SHP77 (cell line): ENCODE measurements at places on chromosomes 1 and 21.

GRCh38 chr1:160330119-160330518, 12.9 kb downstream of the COPA start:
- DNase-seq, result no peak

DNA sequence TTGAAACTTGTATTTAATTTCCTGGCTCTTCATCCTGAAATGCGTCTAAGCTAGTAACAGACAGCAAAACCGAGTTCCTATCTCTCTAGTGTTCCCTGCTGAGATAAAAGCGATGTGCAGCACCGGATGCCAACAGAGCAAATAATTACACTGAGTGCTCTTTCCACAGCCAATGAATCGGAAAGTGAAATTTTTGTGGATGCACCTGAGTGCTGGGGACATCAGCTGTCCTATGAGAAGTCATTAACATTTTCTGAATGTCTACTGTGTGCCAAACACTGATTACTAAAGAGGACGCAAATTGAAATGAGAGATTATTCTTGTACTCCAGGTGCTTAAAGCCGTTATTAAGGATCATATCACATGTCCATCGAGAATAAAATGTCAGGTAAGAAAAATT, 278.0 kb downstream of the RGS7 start:
- DNase-seq, result peak; percentile 18

DNA sequence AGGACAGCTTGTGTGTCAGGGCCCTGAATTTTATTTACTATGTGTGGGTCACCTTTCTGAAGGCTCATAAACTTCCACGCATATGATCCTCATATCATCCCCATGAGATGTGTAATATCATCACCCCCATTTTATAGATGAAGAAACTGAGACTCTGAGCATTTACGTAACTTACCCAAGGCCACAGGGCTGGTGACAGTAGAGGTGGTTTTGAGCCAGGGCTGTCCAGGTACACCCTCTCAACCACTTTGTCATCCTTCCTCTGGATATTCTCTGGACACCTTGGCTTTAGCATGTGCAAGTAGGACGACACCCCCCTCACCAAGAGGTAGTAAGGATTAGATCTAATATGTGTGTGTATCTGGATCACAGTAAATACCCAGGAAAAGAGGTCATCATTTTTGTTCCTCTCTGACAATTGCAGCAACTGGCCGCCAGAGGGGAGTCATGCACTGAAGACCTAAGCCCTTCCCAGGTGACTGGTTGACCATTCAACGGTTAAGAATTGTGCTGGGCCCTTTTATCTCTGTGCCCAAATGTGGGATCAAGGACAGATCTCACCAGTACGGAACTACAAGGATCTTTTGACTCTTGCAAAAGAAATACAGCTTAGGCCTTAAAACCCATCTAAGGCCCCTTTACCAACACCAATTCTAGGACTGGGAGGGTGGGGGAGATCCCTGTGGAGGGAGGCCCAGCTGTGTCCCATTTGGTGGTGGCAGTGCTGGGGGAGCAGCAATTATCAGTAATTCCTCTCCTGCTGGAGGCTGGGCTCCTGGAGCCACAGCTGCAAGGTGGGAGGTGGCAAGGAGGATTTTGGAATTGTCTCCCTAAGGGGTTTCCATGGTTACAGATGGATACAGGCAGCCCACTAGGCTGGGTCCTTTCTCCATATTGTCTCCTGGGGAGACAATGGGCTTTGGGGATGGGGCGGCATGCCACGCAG, 13.7 kb upstream of the E2F2 start:
- peak; percentile 73 for DNase-seq

DNA sequence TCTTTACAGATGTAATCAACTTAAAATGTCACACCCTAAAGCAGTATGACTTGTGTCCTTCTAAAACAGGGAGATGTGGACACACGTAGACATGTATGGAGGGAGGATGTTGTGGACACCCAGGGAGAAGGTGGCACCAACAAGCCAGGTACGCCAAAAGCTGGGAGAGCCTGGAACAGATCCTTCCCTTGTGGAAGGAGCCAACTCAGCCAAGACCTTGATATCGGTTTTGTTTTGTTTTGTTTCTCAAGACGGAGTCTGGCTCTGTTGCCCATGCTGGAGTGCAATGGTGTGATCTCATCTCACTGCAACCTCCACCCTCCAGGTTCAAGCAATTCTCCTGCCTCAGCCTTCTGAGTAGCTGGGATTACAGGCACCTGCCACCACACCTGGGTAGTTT, 45.6 kb downstream of the CHAF1B start:
- DNase-seq, result no peak

- no peak for DNase-seq
Measured at GRCh38 chr1:63642901-63643300, 49.7 kb downstream of the PGM1 start.

DNA sequence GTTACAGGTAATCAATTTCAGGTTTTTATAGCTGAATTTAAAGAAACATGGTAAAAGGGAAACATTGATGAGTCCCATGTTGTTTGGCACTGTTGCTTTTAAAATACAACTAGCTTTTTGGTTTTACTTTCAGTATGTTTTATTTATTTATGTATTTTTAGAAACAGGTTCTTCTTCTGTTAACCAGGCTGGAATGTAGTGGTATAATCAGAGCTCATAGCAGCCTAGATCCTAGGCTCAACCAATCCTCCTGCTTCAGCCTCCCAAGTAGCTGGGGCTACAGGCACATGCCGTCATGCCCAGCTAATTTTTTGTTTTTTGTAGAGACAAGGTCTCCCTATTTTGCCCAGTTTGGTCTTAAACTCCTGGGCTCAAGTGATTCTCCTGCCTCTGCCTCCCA, 50.4 kb downstream of the CTTNBP2NL start:
- DNase-seq, result no peak

- no peak for DNase-seq
Measured at GRCh38 chr1:55476445-55477015, 261.4 kb upstream of the USP24 start.

GRCh38 chr1:218454700-218455282, 109.7 kb downstream of the TGFB2 start:
- DNase-seq, result no peak

- DNase-seq, result no peak
Measured at GRCh38 chr1:245278846-245279245, 124.1 kb downstream of the KIF26B start.

DNA sequence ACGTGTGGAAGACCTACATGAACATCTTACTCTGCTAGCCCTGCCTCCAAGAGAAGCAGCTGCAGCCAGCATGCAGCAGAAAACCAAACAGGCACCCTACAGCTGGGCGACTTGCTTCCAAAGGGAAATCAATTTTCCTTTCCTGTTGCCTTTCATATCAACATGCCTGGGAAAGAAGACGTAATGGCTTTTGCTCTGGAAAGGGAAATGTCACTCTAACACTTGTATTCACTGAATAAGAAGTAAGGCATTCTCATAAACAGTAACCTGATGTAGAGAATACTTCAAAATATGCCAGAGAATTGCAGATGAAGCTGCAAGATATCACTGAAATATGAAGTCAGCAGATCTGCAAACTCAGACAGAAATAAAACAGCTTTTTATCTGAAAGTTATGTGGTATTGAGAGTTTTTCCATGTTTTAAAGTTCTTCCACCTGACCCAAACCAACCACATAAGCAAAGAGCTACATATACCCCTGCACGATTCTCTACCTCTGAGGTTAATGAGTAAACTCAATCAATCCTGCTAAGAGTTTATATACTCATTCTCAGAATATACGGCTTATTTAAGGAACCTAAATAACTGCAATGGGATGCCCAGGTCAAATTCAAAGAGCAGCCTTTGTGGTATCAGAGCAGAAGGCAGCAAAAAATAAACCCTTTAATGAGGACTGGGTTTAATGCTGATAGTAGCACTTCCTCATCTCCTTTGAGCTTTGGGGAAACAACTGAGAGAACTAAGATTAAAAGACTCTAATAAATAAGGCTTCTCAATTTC, 150.9 kb downstream of the RERE start:
- DNase-seq, result no peak

- no peak for DNase-seq
Measured at GRCh38 chr1:245965398-245965797, 541.7 kb downstream of the SMYD3 start.

GRCh38 chr1:91791691-91792488, 94.1 kb downstream of the TGFBR3 start:
- no peak for DNase-seq

GRCh38 chr1:201761178-201761577, 67.8 kb upstream of the IPO9 start:
- DNase-seq, result no peak

DNA sequence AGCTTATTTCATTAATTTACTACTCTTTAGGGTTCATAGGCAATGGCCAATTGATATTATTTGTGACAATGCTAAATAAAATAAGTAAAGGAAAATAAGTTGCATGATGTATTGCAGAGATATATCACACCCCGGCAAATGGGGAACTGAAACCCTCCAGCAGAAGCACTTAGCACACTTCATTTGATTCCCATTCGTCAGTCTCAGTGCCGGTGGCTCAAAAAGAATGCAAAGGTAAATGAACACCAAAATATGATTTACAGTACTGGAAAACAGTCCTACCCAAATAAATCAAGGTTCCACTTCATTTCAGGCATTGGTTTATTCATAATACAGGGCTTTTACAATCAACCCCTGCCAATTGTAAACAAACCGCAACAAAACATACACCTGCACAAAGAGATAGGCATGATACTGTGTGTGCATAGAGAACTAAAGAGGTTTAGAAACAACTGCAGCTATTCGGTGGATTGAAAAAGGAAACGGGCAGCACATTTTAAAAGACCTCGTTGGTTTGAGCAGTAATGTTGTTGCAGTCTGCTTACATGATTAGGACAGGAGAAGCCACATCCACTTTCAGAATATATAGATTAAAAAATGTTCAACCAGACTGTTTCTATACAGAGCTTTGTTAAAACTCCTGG, 1019.2 kb downstream of the TTLL7 start:
- peak; percentile 44 for DNase-seq

DNA sequence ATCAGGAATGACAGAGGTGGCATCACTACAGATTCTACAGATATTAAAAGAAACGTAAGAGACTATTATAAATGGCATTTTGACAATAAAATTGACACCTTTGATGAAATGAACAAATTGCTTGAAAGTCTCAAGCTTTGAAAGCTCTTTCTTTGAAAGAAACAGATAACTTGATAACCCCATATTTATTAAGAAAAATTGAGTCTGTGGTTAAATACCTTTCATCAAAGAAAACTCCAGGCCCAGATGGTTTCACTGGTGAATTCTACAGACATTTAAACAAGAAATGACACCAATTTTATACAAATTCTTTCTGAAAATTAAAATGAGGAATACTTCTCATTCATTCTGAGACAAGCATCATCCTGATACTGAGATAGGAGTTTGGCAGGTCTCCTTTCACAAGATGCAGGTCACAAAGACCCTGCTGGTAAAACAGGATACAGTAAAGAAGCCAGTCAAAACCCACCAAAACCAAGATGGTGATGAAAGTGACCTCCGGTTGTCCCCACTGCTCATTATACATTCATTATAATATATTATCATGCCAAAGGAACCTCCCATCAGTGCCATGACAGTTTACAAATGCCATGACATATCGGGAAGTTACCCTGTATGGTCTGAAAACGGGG, 210.9 kb downstream of the AKT3 start:
- DNase-seq, result no peak

GRCh38 chr1:177820213-177820612, 149.6 kb downstream of the SEC16B start:
- no peak for DNase-seq

DNA sequence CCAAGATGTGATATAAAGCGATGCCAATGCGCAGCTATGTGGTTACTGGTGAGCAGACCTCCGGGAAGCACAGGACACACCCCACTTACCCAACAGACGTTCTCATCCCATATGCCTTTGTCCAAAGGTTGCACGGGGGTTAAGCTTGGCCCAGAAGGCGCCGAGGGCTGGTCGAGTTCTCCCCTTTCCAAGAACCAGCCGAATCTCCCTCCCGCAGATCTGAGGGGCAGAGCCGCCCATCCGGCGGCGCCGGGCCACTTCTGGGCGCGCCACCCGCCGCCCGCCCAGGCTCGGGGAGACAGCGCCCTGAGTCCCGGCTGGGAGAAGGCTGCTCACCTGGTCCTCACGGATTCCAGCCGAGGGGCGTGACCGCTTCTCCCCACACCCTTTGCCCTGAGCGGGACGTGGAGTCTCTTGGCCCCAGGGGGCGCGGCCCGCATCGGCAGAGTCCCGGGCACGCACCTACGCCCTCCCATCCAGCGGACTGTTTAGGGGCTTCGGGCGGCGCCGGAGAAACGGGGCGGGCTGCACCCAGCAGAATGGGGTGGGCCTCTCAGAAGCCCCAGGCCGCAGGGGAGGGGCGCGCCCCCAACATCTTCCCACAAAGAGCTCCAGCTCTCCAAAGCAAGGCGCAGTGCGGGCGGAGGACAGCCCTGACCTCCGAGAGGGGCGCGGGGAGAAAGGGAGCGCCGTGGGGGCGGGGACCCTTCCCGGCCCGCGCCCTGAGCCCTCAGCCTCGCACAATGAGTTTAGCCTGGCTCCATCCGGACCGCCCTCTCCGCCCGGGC, 615 bp downstream of the GPR161 start:
- no peak for DNase-seq

DNA sequence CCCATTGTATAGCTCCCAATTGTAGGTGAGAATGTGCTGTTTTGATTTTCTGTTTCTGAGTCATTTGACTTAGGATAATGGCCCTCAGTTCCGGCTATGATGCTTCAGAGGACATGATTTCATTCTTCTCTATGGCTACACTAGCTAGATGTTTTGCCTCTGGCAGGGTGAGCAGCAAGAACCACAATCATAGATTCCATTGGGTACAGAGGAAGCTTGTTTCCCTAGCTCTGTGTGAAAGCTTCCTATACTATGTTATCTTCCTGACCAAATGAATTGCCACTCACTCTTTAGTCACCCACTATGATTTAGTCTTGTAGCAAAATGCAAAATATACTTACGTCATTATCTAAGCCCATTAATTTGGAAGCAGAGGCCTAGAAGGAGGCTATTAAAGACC, 616.3 kb downstream of the PLA2G4A start:
- DNase-seq, result no peak

GRCh38 chr1:115462566-115463076, 124.6 kb upstream of the NGF start:
- DNase-seq, result no peak

DNA sequence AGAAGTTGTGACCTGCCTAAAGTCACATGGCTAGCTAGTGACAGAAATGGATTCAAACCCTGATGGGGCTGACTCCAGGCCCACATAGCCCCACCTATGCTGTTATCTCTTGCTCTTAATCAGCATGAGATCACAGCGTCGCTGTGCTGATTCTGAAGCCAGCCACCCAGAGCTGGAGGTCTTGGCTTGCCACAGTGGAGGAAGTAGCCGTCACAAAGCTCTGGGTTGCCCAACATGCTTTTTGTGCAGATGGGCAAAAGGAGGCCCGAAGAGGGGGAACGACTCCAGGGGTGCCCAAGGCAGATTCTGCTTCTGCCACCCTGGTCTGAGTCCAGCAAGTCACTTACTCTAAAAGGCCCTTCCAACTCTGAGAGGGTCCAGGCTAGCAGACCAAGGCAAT, 14.7 kb upstream of the MFSD2A start:
- no peak for DNase-seq

- DNase-seq, result no peak
Measured at GRCh38 chr1:32878637-32879041, 7.7 kb upstream of the HPCA start.
